ENCODE measurements at places on chromosomes 11 and 22.

- DNase-seq = no peak
Observed at GRCh38 chr11:66459138-66459778, 7.4 kb upstream of the PELI3 start.

GRCh38 chr11:12381875-12382274, 4.5 kb downstream of the PARVA start:
- no peak for DNase-seq

GRCh38 chr11:2446590-2447252, 1.9 kb downstream of the KCNQ1 start:
- DNase-seq = no peak

GRCh38 chr11:133555034-133555433, 22.7 kb upstream of the OPCML start:
- DNase-seq = no peak

DNA sequence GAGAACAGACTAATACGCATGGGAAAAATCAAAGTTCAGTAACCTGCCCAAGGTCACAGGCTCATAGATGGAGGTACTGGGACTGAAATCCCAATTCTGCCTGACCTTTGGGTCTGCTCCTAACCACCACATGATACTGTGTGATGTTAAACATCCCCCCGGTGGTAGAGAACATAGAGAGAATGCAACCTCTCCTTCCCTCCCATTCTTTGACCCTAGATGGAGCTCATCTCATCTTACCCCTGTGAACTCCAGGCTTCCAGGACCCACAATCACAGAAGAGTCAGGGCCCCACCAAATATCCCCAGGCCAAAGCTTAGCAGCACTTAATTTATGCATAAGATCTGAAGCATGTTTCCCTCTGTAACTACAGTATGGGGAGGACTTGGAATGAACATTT, 198.5 kb downstream of the MYO18B start:
- DNase-seq = no peak

DNA sequence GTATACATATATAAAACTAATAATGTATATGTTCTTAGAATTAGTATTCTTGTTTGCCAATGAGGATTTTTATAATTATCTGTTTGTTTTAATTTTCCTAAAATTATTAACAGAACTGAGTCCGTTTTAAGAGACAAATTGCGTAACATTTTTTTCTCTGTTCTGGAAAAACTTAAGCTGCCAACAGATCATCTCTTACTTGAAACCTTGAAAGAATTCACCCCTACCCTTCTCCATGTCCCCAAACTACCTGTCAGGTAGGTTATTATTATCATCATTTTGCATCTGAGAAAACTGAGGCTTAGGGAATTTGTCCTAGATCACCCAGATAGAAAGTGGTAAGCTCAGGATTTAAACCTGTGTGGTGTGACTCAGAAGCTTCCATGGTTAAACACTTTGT, 14.7 kb downstream of the SLC5A4 start:
- no peak for DNase-seq
